ENCODE measurements at places on chromosomes 16 and 17. TPM values are rescaled to one million over a fixed set of nuclear protein-coding genes. Genes with fewer than 3 reads are reported as not detected.

DNA sequence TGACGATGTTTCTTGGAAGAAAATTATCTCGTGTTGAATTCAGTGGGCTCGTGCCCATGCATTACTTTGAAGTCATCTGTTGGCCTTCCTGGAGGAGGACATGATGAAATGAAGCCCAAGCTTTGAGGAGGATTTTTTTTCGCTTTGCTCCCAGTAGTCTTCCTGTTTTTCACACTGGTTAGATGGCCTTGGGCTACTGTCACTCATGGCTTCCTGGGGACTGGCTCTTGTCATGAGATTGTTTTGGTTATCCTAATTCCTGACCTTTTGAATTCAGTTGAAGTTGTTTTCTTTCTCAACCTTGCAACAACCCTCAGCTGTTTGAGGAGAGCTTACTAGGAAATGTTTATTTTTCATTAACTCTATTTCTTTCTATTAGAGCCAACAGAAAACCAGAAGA, 430.7 kb downstream of the HS3ST3B1 start:
- H3K27ac ChIP-seq = no peak overlapping the region
- no peak for DNase-seq
- H3K36me3 ChIP-seq = no peaks in the 10 kb centered on the region
- H3K27me3 ChIP-seq = no peaks in the 10 kb centered on the region
- H3K4me3 ChIP-seq = no peak overlapping the region
- H3K4me1 ChIP-seq = no peaks in the 10 kb centered on the region

- no peak overlapping the region for H3K27ac ChIP-seq
- peak; percentile 43 for DNase-seq
- H3K4me3 ChIP-seq = no peak overlapping the region
- H3K27me3 ChIP-seq = no peaks in the 10 kb centered on the region
Observed at GRCh38 chr16:74304164-74304834, 7.7 kb downstream of the PSMD7 start.

DNA sequence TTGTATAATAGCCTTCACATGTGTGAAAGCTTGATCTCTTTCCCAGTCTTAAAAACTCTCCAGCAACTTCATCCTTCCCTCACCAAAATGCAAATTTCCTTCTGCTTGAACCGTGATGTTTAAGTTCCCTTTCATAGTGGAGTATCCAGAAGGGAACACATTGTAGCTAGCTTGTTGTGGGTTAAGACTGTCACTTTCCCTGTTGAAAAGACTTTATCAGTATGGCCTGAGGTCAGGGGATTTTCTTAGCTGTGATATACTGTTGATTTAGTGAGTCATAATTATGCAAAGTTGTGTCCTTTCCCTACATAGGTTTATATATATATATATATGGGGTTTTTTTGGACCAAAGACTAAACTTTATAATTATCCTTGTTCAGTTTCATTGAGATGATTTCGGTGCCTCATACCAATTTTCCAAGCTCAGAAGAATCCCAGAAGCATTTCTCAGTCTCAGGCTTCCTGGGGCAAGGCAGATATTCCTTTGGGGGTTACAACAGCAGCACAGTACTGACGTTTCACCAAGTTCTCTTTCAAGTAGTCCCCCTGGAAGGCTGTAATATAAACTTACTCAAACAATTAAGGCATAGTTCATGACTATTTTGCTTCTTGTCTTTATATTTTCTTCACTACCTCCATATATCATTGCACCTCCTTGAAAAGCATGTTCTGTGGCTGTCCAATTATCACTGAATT, 35.7 kb downstream of the ESRP2 start:
- H3K36me3 ChIP-seq = no peaks in the 10 kb centered on the region
- H3K27ac ChIP-seq = no peak overlapping the region
- peak; percentile 30 for DNase-seq
- H3K4me3 ChIP-seq = no peak overlapping the region
- no peaks in the 10 kb centered on the region for H3K27me3 ChIP-seq
- H3K4me1 ChIP-seq = no peaks in the 10 kb centered on the region

DNA sequence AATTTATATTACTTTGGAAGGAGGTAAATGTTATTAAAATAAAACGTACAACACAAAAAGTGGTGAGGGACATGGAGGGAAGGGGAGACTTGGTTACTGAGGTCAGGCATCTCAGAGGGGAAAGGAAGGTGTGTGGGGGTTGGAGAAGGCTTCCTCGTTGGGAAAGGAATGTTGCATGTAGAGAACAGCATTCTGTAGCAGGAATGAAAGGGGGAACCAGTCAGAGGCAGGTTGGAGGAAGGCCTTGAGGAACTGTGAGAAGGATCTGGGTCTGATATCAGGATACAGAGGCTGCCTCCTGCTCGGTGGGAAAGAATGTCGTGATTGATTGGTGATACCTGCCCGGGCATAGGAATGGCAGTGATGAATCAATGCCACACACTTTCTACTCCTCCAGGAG, 103.3 kb upstream of the ZFHX3 start:
- H3K36me3 ChIP-seq = no peaks in the 10 kb centered on the region
- no peaks in the 10 kb centered on the region for H3K4me1 ChIP-seq
- no peak overlapping the region for H3K27ac ChIP-seq
- H3K27me3 ChIP-seq = no peaks in the 10 kb centered on the region
- no peak overlapping the region for H3K4me3 ChIP-seq
- DNase-seq = no peak

- H3K27ac ChIP-seq = no peak overlapping the region
- 0 out of 2 replicates have a peak, but pooled peaks cover under 1% of the 10 kb centered on the region for H3K4me1 ChIP-seq
- H3K27me3 ChIP-seq = no peaks in the 10 kb centered on the region
- no peak overlapping the region for H3K4me3 ChIP-seq
- DNase-seq = no peak
Observed at GRCh38 chr16:67283826-67284555, 4.7 kb downstream of the PLEKHG4 start.

DNA sequence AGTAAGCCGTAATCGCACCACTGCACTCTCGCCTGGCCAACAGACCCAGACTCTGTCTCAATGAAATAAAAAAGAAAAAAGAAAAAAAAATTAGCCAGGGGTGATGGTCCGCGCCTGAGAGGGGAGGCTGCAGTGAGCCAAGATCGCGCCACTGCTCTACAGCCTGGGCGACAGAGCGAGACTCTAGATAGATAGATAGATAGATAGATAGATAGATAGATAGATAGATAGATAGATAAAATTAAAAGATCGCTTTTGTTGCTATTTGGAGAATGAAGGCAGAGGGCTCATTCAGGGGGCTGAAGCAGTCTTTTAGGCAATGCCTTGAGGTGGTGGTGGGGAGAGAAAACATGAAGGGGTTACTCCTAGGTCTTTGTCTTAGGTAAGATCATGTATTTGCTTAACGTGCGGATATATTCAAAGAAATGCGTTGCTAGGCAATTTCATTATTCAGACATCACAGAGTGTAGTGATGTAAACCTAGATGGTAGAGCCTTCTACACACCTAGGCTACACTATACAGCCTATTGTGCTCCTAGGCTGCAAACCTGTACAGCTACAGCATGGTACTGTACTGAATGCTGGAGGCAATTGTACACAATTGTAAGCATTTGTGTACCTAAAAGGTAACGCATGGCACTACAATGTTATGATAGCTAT, 4.3 kb upstream of the HES7 start:
- DNase-seq = no peak
- H3K27me3 ChIP-seq = no peaks in the 10 kb centered on the region
- peaks cover 19% of the 10 kb centered on the region for H3K4me1 ChIP-seq
- no peak overlapping the region for H3K4me3 ChIP-seq

DNA sequence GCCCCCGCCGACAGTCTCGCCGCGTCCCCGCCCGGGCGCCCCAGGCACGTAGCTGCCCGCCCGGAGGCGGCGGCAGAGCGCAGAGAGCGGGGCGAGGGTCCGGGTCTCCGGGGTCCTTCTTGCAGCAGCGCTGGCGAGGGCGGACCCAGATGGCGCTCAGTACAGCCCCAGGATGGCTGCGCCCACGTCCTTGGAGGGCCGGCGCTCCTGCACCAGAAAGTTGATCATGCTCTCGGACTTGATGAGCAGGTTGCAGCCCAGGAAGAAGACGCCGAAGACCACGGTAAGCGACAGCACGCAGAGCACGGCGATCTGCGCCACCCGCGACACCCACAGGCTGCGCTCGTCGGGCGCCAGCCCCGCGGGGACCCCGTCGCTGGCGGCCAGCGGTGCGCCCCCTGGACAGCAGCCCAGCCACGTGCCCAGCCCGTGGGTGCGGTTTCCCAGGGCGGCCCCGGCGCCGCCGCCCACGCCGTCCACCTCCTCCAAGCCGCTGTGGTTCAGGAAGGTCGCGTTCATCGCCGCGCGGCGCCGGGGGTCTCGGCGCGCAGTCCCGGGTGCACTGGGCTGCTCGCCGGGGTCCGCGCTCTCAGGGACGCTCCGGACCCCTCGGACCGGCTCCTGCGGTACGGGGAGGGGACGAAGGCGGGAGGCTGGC, 435 bp downstream of the RPRML start:
- no peaks in the 10 kb centered on the region for H3K4me1 ChIP-seq
- H3K27ac ChIP-seq = no peak overlapping the region
- H3K36me3 ChIP-seq = no peaks in the 10 kb centered on the region
- peaks cover 34% of the 10 kb centered on the region for H3K27me3 ChIP-seq
- peak overlapping the region; percentile 62 for H3K4me3 ChIP-seq

ARHGDIG gene
- not detected for total RNA-seq

PIPOX gene
- total RNA-seq = not detected

CNGB1 gene
- not detected for total RNA-seq

All from GM23248 (cell line).